Psoas muscle (tissue), 8 donors: ENCODE measurements at places on chromosomes 16 and 17.

DNA sequence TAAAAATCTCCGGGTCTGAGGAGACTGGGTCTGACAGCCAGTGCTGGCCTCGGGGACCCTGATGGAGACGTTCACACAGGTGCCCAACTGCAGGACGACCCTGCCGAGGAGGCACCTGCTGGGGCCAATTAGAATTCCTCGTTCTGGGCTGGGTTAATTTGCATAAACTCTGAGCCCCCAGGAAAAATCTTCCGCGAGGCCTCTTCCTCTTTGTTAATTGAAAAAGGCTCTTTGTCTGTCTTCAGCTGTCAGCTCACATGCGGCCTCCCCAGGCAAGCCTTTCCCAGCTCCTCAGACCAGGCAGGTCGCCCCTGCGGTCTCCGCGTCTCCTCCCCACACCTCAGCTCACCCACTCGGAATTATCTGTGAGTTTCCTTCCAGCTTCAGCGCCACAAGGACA lies 400.2 kb downstream of the SEC14L1 start:
- no peak for DNase-seq

DNA sequence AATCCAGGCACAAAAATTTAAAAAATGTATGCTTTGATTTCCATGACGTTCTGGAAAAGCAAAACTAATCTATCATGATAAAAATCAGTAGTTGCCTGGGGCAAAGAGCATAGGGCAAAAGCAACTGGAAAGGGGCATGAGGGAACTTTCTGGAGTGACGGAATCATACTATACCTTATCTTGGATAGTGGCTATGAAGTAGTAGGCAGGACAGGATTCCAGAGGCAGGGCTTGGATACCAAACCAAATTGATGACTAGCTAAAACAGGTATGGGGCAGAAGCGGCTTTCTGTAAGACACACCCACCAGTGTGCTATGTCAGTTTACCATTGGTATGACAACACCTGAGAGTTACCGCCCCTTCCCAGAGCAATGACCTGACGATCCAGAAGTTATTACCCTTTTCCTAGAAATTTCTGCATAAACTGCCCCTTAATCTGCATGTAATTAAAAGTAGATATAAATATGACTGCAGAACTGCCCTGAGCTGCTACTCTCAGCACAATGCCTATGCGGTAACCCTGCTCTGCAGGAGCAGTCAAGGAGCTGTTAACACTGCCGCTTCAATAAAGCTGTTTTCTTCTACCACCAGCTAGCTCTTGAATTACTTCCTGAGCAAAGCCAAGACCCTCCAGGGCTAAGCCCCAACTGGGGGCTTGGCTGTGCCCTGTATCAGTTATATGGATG lies 56.7 kb downstream of the CFDP1 start:
- no peak for DNase-seq

GRCh38 chr16:79329166-79329521 lies 271.4 kb downstream of the MAF start:
- DNase-seq, result no peak

- DNase-seq, result peak; percentile 91
These were observed 7.9 kb downstream of the PNPO start for GRCh38 chr17:47949197-47949759.

DNA sequence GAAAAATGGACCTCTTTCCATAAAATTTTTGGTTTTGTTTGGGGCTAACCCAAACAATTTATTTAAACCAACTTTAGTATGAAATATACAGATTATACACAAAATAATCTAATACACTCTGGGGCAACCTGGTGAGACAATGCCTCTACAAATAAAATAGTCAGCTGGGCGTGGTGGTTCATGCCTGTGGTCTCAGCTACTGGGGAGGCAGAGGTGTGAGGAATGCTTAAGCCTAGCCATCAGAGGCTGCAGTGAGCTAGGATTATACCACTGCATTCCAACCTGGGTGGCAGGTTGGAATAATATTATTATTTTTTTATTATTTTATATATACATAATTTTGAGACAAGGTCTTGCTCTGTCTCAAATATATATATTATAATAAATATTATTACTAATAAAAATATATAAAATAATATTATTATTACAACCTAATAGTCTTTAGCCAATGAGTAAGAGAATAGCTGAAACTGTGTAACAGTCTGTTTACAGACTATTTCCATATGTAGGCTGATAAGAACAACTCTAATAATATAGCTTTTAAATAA lies 50.5 kb downstream of the GLG1 start:
- no peak for DNase-seq

DNA sequence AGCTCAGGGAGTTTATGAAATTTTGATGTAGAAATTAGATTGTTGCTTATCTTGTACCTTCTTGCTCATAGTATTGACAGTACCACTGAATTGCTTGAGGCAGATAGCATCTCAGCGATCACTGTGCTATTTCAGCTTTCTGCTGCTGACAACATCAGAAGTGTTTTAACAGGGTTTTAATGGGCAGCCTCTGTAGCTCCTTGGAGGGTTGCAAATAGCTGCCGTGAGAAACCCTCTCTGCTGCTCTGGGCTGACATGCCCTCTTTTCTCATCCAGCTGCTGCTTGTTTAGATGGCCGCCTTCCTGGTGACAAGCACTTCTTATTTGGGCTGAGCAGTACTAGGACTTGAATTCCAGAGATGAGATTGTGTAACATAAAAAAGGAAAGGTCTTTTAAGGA lies 180.2 kb upstream of the TBX2 start:
- DNase-seq, result no peak

GRCh38 chr17:41705271-41705991 lies 6.7 kb upstream of the GAST start:
- DNase-seq, result no peak
